ENCODE measurements at places on chromosomes 16 and 17.

DNA sequence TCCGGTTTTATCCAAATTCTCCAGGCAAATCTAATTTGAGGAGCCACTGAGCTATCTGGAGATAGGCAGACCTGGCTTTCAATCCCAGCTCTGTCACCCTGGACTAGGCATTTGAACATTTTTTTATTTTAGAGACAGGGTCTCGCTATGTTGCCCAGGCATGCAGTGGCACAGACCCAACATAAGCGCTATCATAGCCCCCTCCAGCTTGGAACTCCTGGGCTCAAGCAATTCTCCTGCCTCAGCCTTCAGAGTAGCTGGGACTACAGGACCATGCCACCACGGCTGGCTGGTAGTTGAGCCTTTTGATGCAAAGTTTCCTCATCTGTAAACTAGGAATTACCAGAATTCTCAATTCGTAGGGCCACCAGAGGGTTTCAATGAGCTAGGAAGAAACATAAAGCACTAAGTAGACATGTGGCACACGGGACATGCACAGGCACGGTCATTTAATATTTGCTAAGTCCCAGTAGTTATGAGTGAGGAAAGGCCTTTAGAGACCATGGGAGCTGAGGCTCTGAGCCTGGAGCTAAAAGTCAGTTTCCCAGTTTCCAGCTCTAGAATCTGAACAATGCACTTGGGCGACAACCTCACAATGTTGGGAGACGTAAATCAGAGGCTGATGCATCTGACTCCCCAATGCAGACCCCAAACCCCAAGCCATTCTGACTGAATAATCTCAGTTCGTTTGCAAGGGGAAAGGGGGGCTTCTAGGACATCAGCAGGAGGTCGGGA lies 1.1 kb downstream of the ELOB start:
- no peak for DNase-seq

DNA sequence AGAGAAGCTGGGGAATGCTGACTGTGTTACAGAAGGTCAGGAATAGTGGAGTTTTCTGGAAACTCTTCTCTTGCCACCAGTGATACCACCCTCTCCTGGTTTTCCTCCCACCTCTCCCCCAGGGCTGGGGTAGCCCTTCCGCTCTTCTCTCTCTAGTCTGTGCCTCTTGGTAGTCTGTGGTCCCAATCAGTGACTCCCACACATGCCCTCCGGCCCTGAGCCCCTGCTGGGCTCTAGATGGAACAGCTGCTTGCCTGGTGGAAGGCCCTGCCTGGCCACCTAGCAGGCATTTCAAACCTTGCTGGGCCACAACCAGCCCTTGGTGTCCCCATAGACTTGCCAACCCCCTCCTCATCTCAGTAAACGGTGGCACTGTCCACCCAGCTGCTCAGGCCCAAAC lies 15.2 kb upstream of the MTSS2 start:
- no peak for DNase-seq

DNA sequence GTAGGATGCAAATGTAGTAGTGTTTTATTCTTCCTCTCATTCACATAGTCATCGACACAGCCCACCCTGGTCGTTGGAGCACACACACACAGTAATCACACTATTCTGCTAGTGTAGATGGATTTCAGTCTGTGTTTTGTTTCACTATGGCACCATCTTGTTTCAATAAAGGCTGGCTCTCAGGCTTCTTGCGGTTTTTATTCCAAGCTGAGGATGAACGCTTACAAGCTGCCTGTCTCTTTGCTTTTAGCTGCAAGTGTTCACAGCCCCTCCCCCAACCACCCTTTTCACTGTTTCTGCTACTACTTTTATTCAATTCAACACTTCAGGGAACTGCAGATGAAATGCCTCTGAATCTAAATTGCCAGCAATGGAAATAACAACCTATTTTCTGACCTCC lies 140.9 kb upstream of the PMFBP1 start:
- no peak for DNase-seq

- DNase-seq: no peak
Measured at GRCh38 chr17:32631341-32632096, 144.7 kb downstream of the CDK5R1 start.

DNA sequence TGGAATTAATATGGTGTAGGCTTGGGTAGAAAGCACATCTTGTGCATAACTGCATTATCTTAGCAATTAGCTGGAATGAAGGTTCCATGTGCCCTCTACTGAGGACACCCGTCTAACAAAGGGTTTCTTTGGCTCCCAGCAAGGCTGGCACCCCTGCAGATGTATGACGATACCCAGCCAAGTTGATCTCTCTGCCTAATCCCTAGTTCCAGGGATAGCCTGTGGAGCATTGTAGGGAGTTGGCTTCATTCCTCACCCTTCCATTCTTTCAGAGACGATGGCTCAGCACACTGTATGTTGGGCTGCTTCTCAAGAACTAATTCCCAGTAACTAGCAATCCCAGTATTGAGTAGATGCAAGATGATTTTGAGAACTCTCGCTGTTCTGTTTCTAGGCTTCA lies 182.5 kb downstream of the SNX29 start:
- no peak for DNase-seq

DNA sequence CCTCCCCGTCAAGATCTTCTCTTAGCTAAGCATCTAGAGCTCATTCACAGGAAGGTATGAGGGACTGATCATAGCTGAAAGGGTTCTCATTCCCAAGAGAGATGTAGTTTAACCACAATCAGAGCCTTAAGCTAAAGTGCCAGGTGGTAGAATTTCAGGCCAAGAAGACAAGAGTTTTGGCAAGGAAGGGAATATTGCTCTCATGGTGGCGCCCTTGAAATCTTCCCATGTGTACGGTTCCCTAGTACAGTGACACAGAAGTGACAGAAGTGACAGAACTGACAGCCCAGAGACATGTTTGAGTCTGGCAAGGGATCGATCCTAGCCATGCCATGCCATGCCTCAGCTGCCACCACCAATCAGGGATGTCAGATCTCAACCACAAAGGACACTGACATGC lies 2.5 kb downstream of the GRIN2C start:
- no peak for DNase-seq

DNA sequence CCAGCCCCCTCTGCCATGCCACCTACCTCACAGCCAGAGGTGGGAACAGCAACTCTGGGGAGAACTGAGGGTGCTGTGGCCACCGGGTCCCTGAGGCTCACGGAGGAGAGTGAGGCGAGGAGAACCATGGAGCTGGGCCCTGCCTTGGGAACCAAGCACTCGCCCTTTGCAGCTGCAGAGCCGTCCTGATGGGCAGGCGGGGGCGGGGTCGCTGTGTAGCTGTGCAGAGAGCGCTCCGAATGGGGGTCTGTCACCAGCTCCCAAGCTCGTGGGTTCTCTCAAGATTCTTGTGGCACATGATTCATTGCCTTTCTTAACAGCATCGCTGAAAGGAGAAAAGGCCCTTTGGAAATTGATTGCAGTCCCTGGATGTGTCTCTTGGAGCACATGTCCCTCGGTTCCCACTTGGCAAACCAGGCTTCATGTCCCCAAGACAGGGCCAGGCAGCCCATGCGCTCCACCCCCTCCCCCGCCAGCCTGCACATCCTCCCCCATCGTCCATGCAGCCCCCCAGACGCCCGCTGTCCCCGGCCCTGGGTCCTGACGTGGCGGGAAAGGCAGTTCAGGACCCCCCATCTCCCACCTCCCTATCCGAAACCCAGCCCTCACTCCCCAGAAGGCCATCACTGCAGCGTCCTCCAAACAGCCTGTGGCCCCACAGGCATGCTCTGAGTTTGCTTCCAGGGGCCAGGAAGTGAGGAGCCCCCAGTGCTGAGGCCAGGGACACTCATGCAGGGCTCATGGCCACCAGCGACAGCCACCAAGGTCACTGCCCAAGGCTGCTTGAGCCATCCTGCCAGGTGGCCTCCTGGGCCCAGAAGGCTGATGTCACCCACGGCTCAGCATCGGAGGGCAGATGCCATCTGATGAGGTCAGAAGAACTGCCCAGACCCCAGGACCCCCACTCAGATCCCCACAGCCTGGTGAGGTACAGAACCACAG lies 20.6 kb upstream of the CHMP6 start:
- no peak for DNase-seq

DNA sequence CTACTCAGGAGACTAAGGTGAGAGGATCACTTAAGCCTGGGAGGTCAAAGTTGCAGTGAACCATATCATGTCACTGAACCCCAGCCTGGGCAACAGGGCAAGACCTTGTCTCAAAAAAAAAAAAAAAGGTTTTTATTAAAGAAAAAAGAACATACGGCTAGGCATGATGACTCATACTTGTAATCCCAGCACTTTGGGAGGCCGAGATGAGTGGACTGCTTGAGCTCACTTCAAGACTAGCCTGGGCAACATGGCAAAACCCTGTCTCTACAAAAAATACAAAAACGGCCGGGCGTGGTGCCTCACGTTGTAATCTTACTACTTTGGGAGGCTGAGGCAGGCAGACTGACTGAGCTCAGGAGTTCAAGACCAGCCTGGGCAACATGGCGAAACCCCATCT lies 38.4 kb downstream of the RANBP10 start:
- DNase-seq: no peak

GRCh38 chr17:72826602-72827001 lies 265.9 kb downstream of the SLC39A11 start:
- DNase-seq: no peak

Data from NCI-H2029 treated with DMSO at 0.1 percent for 48 hours (cell line).